ENCODE measurements at places on chromosomes 6 and 20.

GRCh38 chr6:156660389-156660788, 116.8 kb upstream of the ARID1B start:
- no peaks in the 10 kb centered on the region for H3K27me3 ChIP-seq
- H3K4me3 ChIP-seq, result no peak overlapping the region
- no peak overlapping the region for H3K27ac ChIP-seq
- no peaks in the 10 kb centered on the region for H3K36me3 ChIP-seq
- H3K4me1 ChIP-seq, result no peaks in the 10 kb centered on the region

- no peak overlapping the region for H3K4me3 ChIP-seq
- H3K36me3 ChIP-seq, result no peaks in the 10 kb centered on the region
- no peak overlapping the region for H3K27ac ChIP-seq
- no peaks in the 10 kb centered on the region for H3K4me1 ChIP-seq
- H3K27me3 ChIP-seq, result no peaks in the 10 kb centered on the region
- DNase-seq, result no peak
Measured at GRCh38 chr6:53382421-53382820, 33.7 kb upstream of the ELOVL5 start.

DNA sequence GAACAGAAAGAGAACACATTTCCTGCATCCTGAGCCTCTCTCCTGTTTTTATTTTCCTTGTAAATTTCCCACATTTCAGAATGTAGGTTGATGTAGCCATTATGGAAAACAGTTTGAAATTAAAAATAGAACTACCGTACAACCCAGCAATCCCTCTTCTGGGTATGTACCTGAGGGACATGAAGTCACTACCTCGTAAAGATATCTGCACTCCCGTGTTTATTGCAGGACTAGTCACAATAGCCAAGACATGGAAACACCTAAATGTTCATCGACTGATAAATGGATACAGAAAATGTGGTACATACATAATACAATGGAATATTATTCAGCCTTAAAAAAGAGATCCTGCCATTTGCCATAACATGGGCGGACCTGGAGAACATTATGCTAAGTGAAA, 72.0 kb upstream of the JAG1 start:
- H3K4me1 ChIP-seq, result no peaks in the 10 kb centered on the region
- H3K27me3 ChIP-seq, result no peaks in the 10 kb centered on the region
- no peaks in the 10 kb centered on the region for H3K36me3 ChIP-seq
- H3K27ac ChIP-seq, result no peak overlapping the region

DNA sequence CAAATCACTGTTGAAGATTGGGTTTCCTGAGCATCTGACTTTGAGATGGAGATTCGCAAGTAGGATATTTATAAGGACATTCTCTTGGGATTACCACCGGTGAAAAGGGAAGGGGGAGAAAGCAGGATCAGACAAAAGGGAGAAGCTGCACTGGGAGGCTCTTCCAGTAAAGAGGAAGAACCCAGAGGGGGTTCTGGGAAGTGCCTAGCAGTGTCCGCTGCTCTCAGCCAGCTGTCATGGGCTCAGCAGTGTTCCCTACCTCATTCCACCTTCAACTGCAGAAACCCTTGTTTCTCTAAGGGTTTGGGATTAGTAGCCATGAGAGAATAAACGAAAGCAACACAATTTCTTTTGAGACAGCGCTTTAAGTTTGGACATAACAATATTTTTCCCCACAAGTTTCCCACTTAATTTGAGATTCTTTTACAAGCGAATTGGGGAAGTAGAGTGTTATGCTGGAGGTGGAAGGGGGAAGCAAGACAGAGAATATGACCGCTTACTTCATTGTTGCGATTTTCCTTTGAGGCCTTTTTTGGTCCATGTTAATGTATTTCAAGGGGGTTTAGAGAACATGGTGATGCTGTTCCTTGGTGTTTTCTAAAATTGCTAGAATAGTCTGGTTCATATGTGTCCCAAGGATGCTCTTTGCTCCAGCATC, 154.5 kb upstream of the SCGN start:
- H3K27me3 ChIP-seq, result no peaks in the 10 kb centered on the region
- H3K36me3 ChIP-seq, result no peaks in the 10 kb centered on the region
- no peak overlapping the region for H3K4me3 ChIP-seq
- no peaks in the 10 kb centered on the region for H3K4me1 ChIP-seq

- no peaks in the 10 kb centered on the region for H3K27me3 ChIP-seq
- peaks cover 16% of the 10 kb centered on the region for H3K4me1 ChIP-seq
- DNase-seq, result no peak
Measured at GRCh38 chr20:32285621-32286371, 8.3 kb downstream of the KIF3B start.

DNA sequence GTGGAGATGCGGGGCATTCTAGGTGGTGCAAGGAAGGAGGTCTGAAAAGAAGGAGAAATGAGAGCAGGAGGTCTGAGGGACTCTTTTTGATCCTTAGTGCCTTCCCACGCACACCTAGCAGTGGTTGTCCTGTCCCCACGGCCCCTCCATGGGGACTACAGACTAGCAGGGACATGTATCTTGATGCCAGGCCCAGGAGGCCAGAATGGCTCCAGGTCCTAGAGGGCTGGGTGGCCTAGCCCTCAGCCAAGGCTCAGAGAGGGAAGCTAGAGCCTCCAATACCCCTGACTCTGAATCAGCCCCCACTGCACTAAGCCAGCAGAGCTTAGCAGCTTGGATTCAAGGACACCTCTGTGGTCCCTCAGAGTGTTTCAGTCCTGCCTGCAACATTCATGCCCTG, 16.7 kb upstream of the BLCAP start:
- H3K36me3 ChIP-seq, result no peaks in the 10 kb centered on the region
- no peak for DNase-seq
- peaks cover 10% of the 10 kb centered on the region for H3K4me1 ChIP-seq
- no peaks in the 10 kb centered on the region for H3K27me3 ChIP-seq
- H3K4me3 ChIP-seq, result no peak overlapping the region
- no peak overlapping the region for H3K27ac ChIP-seq

DNA sequence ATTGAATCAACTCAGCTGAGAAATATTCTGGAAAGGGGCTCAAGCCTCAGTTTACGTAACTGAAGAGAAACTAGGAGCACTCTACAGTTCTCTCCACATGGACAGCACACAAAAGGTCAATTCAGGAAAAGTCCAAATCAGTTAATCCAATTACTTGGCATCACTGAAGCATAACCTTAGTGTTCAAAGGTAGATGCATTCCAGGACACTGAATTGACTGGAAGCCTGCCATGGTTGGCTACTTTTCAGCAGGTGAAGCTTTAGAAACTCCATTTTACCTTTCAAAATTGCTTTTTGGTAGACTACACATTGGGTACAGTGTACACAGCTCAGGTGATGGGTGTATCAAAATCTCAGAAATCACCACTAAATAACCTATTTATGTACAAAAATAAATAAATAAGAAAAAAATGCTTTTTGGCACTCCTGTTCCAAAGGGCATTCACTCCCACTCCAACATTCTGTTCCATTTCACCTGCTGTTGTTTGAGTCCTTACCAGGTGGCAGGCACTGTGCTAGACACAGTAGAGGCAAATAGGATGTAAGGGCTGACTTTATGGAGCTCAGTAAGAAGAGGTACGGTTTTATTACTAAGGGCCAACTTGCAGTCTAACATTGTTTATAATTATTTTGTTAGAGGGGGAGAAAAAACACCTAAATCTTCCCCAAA, 153.4 kb downstream of the FAXC start:
- H3K27me3 ChIP-seq, result no peaks in the 10 kb centered on the region
- H3K4me1 ChIP-seq, result no peaks in the 10 kb centered on the region
- no peaks in the 10 kb centered on the region for H3K36me3 ChIP-seq
- H3K27ac ChIP-seq, result no peak overlapping the region
- DNase-seq, result no peak

DNA sequence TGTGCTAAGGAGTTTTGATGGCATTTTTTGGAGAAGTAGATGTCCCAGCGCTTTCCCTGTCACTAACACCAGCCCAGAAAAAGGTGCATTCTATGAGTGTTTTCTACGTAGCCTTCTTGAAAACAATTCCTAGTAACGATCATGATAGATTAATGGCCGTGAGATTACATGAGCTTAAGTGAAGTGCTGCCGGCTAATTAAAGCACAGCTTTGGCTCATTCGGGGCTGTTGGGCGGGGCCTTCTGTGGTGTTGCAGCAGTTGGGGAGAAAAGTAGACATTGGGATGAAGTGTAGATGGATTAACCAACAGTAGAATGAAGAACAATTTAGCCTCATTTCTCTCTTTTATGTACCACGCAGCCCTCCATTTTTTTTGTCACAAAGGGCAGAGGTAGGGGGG, 20.8 kb upstream of the TRAF3IP2 start:
- DNase-seq, result no peak
- H3K27me3 ChIP-seq, result no peaks in the 10 kb centered on the region
- H3K4me3 ChIP-seq, result no peak overlapping the region
- H3K36me3 ChIP-seq, result no peaks in the 10 kb centered on the region

DNA sequence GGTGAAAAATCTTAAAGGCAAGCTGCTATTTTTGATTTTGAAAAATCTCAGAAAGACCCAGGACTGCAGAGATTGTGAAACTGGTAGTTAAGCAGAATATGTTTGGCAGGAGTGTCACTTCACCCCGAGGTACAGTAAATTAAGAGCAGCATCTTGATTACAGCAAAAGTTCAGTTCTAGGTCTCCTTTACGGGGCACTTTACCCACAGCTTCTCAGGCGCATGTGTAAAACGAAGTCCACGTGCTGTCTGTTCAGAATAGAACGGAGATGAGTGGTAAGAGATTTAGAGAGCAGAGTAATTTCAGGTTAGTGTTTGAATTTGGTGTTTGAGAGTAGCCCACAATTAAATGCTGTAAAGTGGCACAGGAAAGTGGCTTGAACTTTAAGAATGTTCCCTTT, 84.0 kb downstream of the FARS2 start:
- H3K27ac ChIP-seq, result no peak overlapping the region
- no peak for DNase-seq
- H3K36me3 ChIP-seq, result no peaks in the 10 kb centered on the region
- no peaks in the 10 kb centered on the region for H3K4me1 ChIP-seq
- H3K4me3 ChIP-seq, result no peak overlapping the region

- H3K27ac ChIP-seq, result no peak overlapping the region
- DNase-seq, result no peak
- H3K36me3 ChIP-seq, result no peaks in the 10 kb centered on the region
- peaks cover 5% of the 10 kb centered on the region for H3K27me3 ChIP-seq
Measured at GRCh38 chr6:150549007-150549406, 50.7 kb upstream of the PLEKHG1 start.

DNA sequence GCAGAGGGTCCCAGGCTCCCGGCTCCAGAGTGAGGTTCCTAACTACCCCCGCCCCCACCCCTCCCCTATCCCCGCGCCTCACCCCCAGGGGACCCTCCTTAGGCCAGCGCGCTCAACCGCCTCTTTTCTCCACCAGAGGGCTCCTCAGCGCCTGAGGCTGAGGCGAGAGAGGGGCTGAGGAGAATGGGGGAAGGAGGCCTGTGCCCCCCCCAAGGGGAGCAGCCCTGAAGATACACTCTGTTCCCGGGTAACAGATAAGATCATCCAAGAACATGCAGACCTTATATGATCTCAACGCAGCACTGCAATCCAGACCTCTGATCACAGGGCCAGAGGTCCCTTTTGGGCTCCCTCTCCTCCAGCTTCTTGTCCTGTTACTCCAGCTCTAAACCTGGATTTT, 43.3 kb upstream of the MRPS10 start:
- H3K4me3 ChIP-seq, result no peak overlapping the region
- peaks cover 9% of the 10 kb centered on the region for H3K4me1 ChIP-seq
- DNase-seq, result no peak
- H3K27me3 ChIP-seq, result no peaks in the 10 kb centered on the region
- peaks cover 2% of the 10 kb centered on the region for H3K36me3 ChIP-seq

- H3K36me3 ChIP-seq, result no peaks in the 10 kb centered on the region
- DNase-seq, result no peak
- no peaks in the 10 kb centered on the region for H3K27me3 ChIP-seq
- no peak overlapping the region for H3K4me3 ChIP-seq
- H3K4me1 ChIP-seq, result no peaks in the 10 kb centered on the region
Measured at GRCh38 chr6:52373151-52373690, 11.3 kb downstream of the PAQR8 start.

- H3K4me3 ChIP-seq, result no peak overlapping the region
- peaks cover 9% of the 10 kb centered on the region for H3K36me3 ChIP-seq
- H3K4me1 ChIP-seq, result no peaks in the 10 kb centered on the region
- H3K27me3 ChIP-seq, result no peaks in the 10 kb centered on the region
Measured at GRCh38 chr6:100768816-100769351, 112.2 kb downstream of the ASCC3 start.

DNA sequence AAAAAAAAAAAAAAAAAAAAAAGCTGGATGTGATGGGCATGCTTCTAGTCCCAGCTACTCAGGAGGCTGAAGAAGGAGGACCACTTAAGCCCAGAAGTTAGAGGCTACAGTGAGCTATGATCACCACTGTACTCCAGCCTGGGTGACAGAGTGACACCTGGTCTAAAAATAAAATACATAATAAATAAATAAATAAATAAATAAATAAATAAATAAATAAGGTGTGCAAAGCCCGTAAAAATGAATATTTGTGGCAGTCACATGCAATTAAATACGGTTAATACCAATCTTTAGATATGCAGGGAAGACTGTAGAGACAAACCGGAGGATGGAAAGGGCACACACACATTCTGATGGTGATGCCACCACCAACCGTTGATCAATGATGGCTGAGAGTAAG, 26.2 kb downstream of the IL22RA2 start:
- no peaks in the 10 kb centered on the region for H3K4me1 ChIP-seq
- no peaks in the 10 kb centered on the region for H3K27me3 ChIP-seq
- no peak for DNase-seq
- no peak overlapping the region for H3K27ac ChIP-seq

- no peak overlapping the region for H3K27ac ChIP-seq
- no peaks in the 10 kb centered on the region for H3K36me3 ChIP-seq
- H3K4me1 ChIP-seq, result no peaks in the 10 kb centered on the region
- H3K27me3 ChIP-seq, result no peaks in the 10 kb centered on the region
Measured at GRCh38 chr20:6142348-6142993, 19.6 kb upstream of the FERMT1 start.

- DNase-seq, result no peak
- H3K4me3 ChIP-seq, result no peak overlapping the region
- no peaks in the 10 kb centered on the region for H3K27me3 ChIP-seq
- no peak overlapping the region for H3K27ac ChIP-seq
- no peaks in the 10 kb centered on the region for H3K36me3 ChIP-seq
Measured at GRCh38 chr6:105569706-105570105, 166.8 kb upstream of the PREP start.

DNA sequence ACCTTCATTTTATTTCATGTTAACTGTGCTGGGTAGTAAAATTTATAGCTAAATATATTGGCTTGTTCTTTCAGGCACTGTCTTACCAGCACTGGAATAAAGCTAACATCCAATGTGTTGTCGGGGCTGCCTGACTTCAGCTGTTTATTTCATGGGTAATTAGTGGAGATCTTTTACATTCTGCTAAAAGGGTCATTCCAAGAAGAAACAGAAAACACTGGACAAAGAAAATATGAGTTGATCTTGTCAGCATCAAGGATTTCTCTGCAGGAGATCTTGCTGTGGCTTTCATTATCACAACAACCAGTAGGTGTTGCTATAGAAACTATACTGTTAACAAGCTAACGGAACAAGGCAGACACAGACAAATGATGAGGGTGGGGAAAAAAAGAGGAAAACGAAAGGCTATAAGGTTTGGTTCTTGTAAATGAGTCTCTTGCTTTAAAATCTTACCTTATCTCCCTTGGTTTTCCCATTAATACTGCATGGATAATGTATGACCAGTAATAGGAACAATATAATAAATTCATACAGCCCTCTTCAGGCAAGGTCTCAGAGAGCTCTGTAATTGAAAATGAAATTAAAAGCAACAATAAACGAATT, 206.8 kb downstream of the SIM1 start:
- H3K27me3 ChIP-seq, result no peaks in the 10 kb centered on the region
- H3K4me1 ChIP-seq, result no peaks in the 10 kb centered on the region
- peak; percentile 56 for DNase-seq
- no peak overlapping the region for H3K4me3 ChIP-seq
- H3K27ac ChIP-seq, result no peak overlapping the region

- H3K27ac ChIP-seq, result no peak overlapping the region
- H3K4me3 ChIP-seq, result no peak overlapping the region
- H3K4me1 ChIP-seq, result peaks cover 8% of the 10 kb centered on the region
- no peaks in the 10 kb centered on the region for H3K36me3 ChIP-seq
Measured at GRCh38 chr20:32631933-32632460, 41.7 kb downstream of the C20orf203 start.

Measured in Panc1 (cell line).